ENCODE measurements at places on chromosomes 2 and 18.

- H3K4me1 ChIP-seq = peaks cover 4% of the 10 kb centered on the region
- no peak overlapping the region for H3K4me3 ChIP-seq
- H3K36me3 ChIP-seq = no peaks in the 10 kb centered on the region
- peaks cover 49% of the 10 kb centered on the region for H3K27me3 ChIP-seq
Observed at GRCh38 chr2:95307036-95307435, 9.9 kb downstream of the KCNIP3 start.

GRCh38 chr2:167181134-167181533 is 292.9 kb downstream of the XIRP2 start:
- H3K27me3 ChIP-seq = no peaks in the 10 kb centered on the region
- H3K4me3 ChIP-seq = no peak overlapping the region
- no peaks in the 10 kb centered on the region for H3K36me3 ChIP-seq
- DNase-seq = no peak
- no peaks in the 10 kb centered on the region for H3K4me1 ChIP-seq

GRCh38 chr2:219073413-219074129 is 12.8 kb upstream of the IHH start:
- no peak overlapping the region for H3K27ac ChIP-seq
- no peak overlapping the region for H3K4me3 ChIP-seq
- peaks cover 14% of the 10 kb centered on the region for H3K4me1 ChIP-seq
- H3K27me3 ChIP-seq = no peaks in the 10 kb centered on the region
- H3K36me3 ChIP-seq = no peaks in the 10 kb centered on the region
- no peak for DNase-seq

DNA sequence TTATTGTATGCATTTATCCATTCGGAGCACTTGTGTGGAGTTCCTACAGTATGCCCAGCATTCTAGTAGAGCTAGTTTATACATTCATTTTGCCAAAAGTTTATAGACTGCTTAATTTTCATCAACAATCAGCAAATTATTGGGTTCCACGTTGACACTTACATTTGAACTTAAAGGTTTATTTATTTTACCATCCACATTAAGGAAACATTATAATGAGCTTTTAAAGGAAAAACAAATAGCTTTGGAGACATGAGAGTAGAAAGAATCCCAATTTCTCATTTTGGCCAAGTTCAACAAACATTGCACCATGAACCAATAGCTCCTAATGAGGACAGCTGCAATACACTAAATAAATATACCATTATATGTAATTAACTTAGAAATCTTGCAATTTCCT is 501.2 kb upstream of the SMIM21 start:
- no peaks in the 10 kb centered on the region for H3K36me3 ChIP-seq
- DNase-seq = no peak
- H3K4me1 ChIP-seq = no peaks in the 10 kb centered on the region
- no peak overlapping the region for H3K27ac ChIP-seq
- no peak overlapping the region for H3K4me3 ChIP-seq
- H3K27me3 ChIP-seq = no peaks in the 10 kb centered on the region

- no peak overlapping the region for H3K4me3 ChIP-seq
- H3K4me1 ChIP-seq = peaks cover 19% of the 10 kb centered on the region
- H3K27ac ChIP-seq = no peak overlapping the region
- no peaks in the 10 kb centered on the region for H3K36me3 ChIP-seq
- H3K27me3 ChIP-seq = no peaks in the 10 kb centered on the region
- no peak for DNase-seq
Observed at GRCh38 chr18:48194591-48195181, 214.5 kb downstream of the ZBTB7C start.

DNA sequence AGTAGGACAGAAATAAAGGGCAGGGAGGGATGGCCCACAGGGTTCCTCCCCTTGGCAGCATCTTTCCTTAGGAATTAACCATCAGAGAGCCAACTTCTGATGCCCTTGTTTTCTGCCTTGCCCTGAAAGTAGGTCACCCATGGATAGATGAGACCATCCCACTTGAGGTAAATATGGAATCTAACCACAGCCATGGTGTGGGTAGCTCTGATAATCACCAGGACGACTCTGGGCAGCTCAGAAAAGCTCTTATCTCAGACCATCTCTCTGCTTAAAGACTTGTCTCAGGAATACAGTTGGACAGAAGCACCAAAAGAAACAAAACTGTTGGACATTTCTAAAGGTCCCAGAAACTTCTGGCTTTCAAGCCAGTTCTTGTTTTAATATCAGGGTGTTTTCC is 101.4 kb upstream of the CELF4 start:
- no peaks in the 10 kb centered on the region for H3K27me3 ChIP-seq
- no peak overlapping the region for H3K4me3 ChIP-seq
- DNase-seq = no peak
- no peaks in the 10 kb centered on the region for H3K4me1 ChIP-seq
- H3K36me3 ChIP-seq = no peaks in the 10 kb centered on the region

DNA sequence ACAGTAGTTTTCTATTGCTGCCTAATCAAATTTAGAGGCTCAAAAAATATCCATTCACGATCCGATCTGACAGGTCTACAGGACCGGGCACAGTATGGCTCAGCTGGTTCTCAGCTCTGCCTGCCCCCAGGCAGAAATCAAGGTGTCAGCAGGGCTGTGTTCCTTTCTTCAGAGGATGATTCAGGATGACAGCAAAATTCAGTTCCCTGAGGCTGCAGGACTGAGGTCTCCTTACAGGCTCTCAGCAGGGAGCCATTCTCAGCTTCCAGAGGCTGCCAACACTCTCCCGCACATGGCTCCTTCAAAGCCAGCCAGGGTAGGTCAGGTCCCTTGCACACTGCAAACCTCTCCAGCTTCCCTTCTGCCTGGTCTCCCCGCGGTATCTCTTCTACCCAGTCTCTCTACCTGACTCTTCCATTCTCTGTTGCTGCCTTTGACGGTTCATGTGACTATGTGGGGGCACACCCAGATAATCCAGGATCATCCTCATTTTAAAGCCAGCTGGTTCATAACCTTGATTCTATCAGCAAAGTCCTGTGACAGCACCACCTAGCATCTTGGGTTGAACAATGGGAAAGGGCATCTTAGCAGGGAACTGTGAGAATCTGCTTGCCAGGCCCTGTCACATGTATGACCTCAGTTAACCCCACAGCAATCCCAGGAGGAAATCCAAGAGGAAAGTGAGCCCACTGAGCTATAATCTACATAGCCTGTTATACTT is 50.4 kb downstream of the UXS1 start:
- peaks cover 61% of the 10 kb centered on the region for H3K4me1 ChIP-seq
- H3K27me3 ChIP-seq = no peaks in the 10 kb centered on the region
- H3K36me3 ChIP-seq = peaks cover 12% of the 10 kb centered on the region
- no peak overlapping the region for H3K27ac ChIP-seq
- DNase-seq = no peak

DNA sequence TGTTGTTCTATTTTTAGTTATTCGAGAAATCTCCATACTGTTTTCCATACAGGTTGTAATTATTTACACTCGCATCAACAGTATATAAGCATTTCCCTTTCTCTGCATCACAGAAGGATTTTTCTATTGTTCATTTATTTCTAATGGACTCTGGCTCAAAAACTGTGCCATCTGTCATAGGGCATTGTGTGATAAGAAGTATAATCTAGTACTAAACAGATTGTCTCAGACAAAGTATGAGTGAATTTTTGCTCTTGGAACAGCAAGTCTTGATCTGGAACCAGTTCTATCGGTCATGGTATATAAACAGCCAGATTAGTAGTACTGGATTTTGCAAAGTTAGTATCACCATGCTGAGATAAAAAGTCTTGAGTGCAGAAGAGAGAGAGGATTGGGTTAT is 145.8 kb downstream of the KIAA1328 start:
- H3K4me3 ChIP-seq = no peak overlapping the region
- no peak overlapping the region for H3K27ac ChIP-seq
- H3K36me3 ChIP-seq = peaks cover 8% of the 10 kb centered on the region
- DNase-seq = no peak
- H3K27me3 ChIP-seq = no peaks in the 10 kb centered on the region
- H3K4me1 ChIP-seq = no peaks in the 10 kb centered on the region

DNA sequence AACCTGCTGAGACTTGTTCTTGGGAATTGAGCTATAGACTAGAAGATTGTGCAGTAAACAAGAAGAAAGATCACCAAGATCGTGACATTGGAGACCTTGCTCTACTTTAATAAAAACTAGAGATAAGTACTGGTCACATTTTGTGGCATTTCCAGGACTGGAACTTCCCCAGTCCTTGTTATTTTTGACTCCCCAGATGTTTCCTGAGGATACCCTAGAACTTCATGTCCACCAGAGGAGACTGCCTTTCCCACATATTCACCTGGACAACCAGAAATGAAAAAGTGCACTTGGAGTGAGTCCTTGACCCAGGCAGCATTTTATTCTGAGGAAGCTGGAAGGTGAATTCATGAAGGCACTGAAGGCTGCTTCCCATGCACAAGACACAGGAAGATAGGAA is 5.7 kb downstream of the CD207 start:
- H3K4me1 ChIP-seq = no peaks in the 10 kb centered on the region
- no peaks in the 10 kb centered on the region for H3K36me3 ChIP-seq
- H3K4me3 ChIP-seq = no peak overlapping the region
- H3K27ac ChIP-seq = no peak overlapping the region
- DNase-seq = no peak

DNA sequence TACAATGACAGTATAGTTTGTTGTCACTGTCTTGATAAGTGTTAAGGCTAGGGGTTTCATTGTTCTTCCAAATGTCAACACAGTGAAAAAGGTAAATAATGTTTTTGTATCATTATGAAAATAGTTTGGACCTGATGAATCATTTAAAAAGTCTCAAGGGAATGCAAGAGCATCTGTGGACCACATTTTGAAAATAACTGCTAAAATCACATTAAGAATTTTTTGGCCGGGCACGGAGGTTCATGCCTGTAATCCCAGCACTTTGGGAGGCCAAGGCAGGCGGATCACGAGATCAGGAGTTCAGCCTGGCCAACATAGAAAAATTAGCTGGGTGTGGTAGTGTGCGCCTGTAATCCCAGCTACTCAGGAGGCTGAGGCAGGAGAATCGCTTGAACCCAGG is 10.3 kb downstream of the SCN1A start:
- H3K4me3 ChIP-seq = no peak overlapping the region
- no peaks in the 10 kb centered on the region for H3K4me1 ChIP-seq
- H3K27ac ChIP-seq = no peak overlapping the region
- no peaks in the 10 kb centered on the region for H3K36me3 ChIP-seq
- no peak for DNase-seq

GRCh38 chr18:32629981-32630700 is 142.7 kb downstream of the KLHL14 start:
- H3K4me3 ChIP-seq = no peak overlapping the region
- no peak overlapping the region for H3K27ac ChIP-seq
- no peak for DNase-seq
- H3K36me3 ChIP-seq = no peaks in the 10 kb centered on the region
- no peaks in the 10 kb centered on the region for H3K4me1 ChIP-seq

DNA sequence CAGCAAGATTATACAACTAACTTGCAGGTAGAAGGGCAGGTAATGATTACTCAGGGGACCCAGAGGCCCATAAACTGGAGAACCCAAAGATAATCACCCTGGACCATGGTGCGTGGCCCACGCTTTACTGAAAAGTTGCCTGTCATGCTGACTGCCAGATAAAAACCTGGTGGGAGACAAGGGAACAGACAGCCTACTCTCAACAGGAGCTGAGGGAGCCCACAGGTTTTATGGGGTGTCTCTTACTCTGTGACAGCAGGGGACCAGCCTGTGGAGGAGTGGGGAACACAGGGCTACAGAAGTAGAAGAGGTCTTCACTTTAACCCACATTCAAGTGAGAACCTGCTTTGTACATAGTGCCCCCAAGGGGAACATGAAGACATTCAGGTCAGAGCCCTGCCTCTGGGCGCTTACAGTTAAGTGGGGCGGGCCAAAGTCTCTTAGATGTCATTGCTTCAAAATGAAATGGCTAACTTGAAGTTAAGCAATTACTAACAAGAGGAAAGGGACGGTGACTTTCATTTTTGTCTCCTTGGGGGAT is 60.4 kb downstream of the DHRS9 start:
- no peaks in the 10 kb centered on the region for H3K4me1 ChIP-seq
- H3K27ac ChIP-seq = no peak overlapping the region
- no peak overlapping the region for H3K4me3 ChIP-seq
- no peaks in the 10 kb centered on the region for H3K36me3 ChIP-seq
- no peaks in the 10 kb centered on the region for H3K27me3 ChIP-seq

- H3K27ac ChIP-seq = peak overlapping the region; percentile 57
- H3K4me3 ChIP-seq = no peak overlapping the region
- H3K4me1 ChIP-seq = peaks cover 7% of the 10 kb centered on the region
- no peaks in the 10 kb centered on the region for H3K27me3 ChIP-seq
- DNase-seq = no peak
Observed at GRCh38 chr2:235606004-235606715, 112.3 kb downstream of the AGAP1 start.

GRCh38 chr2:224772494-224772893 is 56.3 kb upstream of the CCDC195 start:
- DNase-seq = no peak
- H3K4me3 ChIP-seq = no peak overlapping the region
- H3K27me3 ChIP-seq = no peaks in the 10 kb centered on the region

DNA sequence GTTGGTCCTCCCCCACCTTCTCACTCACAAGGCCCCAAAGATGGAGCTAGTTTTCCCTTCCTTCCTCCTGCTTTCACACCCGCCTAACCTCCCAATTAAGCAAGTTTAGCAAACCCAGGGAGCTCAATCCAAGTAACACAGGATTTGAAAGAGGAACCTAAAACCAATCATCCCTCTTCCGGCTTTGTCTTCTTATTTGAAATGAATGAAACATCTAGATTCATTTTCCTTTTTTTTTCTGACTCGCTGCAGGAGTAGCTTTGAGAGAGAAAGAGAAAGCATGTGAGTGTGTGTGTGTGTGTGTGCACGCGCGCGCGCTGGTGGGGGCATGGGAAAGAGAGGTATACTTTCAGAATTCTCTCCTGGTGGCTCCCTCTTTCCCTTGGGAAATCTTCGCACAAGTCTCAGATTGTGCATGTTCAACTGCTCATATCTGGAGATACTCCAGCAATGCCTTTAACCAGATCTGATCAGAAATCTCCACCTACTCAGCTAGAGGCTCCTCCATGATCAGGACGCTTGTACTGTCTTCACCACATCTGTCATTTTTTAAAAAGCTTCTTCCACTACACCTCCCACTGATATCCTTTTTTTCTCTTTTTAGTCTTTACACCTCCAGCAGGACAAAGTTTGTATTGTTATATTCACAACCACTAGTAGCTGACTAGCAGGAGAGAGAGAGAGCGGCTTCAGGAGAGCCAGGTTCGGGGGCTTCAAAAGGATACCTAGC is 1.7 kb downstream of the SLC8A1 start:
- no peaks in the 10 kb centered on the region for H3K27me3 ChIP-seq
- peak overlapping the region; percentile 78 for H3K27ac ChIP-seq
- H3K36me3 ChIP-seq = no peaks in the 10 kb centered on the region
- H3K4me1 ChIP-seq = peaks cover 3% of the 10 kb centered on the region

- no peak for DNase-seq
- H3K27ac ChIP-seq = no peak overlapping the region
- no peaks in the 10 kb centered on the region for H3K27me3 ChIP-seq
- no peak overlapping the region for H3K4me3 ChIP-seq
Observed at GRCh38 chr2:46047290-46047689, 249.9 kb upstream of the EPAS1 start.
